ENCODE measurements at places on chromosomes 13 and 19.

DNA sequence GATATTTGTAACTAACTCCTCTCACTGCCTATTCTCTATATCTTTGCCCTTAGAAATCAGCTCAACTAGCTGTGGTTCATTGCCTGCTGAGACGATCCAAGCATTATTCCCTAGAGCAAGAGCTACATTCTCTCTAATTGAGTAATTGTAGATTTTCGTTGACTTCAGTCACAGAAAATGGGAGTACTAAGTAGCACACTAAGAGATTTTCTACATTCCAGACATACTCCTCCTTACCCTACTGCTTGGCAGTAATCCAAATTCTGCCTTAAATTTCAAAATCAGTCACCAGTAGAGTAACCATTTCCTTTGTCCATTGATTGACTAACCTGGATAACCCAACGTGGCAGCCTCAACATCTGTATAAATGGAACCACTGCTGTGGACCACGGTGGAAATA, 1786.8 kb downstream of the SLITRK5 start:
- DNase-seq = peak; percentile 74

- DNase-seq = no peak
Measured at GRCh38 chr19:6020972-6021805, 43.2 kb upstream of the RANBP3 start.

- DNase-seq = peak; percentile 22
Measured at GRCh38 chr13:64782466-64782865, 2447.7 kb downstream of the PCDH9 start.

DNA sequence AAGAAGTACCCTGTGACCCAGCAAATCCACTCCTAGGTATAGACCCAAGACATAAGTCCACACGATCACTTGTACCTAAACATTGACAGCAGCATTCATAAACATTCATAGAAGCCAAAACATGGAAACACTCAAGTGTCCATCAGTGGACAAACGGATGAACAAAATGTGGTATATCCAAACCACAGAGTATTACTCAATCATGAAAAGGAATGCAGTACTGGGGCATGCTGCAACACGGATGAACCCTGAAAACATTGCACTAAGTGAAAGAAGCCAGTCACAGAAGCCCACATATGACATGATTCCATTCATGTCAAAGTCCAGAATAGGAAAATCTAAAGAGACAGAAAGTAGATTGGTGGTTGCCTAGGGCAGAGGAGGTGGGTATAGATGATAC, 22.8 kb upstream of the CCNE1 start:
- DNase-seq = no peak

DNA sequence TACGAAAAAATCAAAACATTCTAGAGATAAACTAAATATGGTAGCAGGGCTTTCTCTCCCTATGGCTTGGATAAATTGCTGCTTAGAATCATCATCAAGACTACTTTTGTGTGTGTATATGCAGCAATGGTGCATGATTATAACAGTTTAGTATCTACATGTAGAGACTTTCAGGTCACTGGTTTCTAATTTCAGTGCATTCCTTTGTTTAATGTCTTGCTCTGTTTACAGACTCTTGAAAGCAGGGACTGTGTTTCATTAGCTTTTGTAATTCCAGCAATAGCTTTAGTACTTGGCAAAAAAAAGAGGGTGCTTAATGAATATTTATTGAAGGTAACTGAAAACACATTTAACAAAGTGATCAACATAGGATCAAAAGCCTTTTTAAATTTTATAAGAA, 420.7 kb downstream of the PCDH9 start:
- no peak for DNase-seq

DNA sequence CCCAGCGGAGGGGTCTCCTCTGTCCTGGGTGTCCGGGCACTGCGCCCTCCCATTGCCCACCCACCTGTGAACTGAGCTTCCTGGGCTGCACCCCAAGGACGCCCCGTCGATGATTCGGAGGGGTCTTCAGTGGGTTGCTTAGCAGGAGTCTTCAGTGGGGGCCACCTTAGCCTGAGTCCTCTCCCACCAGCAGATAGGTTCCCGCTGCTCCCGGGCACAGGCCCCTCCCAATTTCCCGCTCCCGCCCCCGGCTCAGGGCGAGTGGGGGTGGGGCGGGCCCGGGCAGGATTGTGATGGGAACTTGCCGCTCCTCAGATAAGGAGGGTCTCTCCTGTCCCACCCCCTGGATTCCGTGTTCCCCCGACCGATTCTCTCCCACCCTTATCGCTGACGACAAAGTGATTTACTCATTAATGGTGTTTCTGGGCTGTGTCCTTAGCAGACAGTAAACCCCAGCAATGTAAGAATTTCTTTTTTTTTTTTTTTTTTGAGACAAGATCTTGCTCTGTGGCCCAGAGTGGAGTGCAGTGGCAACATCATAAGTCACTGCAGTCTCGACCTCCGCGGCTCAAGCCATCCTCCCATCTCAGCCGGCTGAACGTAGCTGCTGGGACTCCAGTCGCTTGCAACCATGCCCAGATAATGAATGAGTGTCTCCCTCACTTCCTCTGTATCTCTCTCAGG, 655 bp upstream of the S1PR5 start:
- DNase-seq = no peak

DNA sequence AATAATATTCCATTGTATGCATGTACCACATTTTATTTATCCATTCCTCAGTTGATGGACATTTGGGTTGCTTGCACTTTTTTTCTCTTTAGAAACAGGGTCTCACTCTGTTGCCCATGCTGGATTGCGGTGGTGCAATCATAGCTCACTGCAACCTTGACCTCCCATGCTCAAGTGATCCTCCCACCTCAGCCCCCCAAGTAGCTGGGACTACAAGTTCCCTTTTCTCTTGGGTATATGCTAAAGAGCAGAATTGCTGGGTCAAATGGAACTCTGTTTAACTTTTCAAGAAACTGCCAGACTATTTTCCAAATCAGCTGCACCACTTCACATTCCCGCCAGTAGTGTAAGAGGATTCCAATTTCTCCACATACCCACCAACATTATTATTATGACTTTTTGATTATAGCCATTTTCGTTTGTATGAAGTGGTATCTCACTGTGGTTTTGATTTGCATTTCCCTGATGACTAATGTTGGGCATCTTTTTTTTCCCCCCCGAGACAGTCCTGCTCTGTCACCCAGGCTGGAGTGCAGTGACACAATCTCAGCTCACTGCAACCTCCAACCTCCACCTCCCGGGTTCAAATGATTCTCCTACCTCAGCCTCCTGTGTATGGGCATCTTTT, 7.6 kb upstream of the IPO5 start:
- DNase-seq = peak; percentile 25

GRCh38 chr19:30036154-30037129, 94.4 kb downstream of the URI1 start:
- no peak for DNase-seq

DNA sequence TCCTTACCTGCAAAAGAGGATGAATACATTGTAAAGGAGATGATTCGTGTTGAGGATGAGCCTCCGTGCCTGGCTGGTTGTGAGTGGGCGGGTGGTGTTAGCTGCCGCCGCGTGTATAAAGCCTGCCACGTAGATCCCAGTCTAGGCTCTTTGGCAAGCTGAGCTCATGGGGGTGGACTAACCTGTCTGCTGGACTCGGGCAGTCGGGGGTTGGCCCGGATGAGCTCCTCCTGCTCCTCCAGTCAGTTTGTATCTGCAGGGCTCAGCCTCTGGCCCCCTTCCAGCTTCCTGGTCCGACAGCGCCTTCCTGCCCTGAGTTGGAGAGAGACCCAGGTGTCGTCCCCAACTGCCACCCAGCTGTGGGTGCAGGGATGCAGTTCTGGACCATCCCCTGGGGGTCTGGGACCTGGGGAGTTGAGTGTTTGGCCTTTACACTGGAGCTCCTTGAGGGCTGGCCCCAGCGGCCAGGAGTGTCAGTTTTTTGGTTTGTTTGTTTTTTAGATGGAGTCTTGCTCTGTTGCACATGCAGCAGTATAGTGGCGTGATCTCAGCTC, 20.9 kb downstream of the TECR start:
- peak; percentile 74 for DNase-seq

GRCh38 chr13:112969692-112970338, 801 bp downstream of the MCF2L start:
- DNase-seq = no peak

- no peak for DNase-seq
Measured at GRCh38 chr13:106306748-106307277, 228.6 kb downstream of the EFNB2 start.

DNA sequence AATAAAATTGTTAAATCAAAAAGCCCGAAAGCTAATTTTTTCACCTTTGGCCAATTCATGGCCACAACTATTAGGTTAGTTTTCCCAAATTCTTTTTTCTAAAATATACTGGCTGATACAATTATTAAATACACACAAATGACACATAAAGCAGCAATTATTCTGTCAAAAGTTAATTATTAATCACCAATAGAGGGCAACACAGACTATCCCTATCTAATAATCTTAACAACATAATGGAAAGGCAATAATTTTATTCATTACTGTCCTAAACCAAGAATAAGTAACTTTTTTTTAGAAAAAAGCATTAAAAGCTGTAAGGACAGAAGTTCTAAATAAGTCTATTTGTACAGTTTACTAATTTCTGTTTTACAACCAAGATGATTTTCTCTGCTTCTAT, 51.7 kb downstream of the KATNAL1 start:
- DNase-seq = no peak

GRCh38 chr13:113210833-113211232, 1.4 kb downstream of the CUL4A start:
- DNase-seq = no peak

DNA sequence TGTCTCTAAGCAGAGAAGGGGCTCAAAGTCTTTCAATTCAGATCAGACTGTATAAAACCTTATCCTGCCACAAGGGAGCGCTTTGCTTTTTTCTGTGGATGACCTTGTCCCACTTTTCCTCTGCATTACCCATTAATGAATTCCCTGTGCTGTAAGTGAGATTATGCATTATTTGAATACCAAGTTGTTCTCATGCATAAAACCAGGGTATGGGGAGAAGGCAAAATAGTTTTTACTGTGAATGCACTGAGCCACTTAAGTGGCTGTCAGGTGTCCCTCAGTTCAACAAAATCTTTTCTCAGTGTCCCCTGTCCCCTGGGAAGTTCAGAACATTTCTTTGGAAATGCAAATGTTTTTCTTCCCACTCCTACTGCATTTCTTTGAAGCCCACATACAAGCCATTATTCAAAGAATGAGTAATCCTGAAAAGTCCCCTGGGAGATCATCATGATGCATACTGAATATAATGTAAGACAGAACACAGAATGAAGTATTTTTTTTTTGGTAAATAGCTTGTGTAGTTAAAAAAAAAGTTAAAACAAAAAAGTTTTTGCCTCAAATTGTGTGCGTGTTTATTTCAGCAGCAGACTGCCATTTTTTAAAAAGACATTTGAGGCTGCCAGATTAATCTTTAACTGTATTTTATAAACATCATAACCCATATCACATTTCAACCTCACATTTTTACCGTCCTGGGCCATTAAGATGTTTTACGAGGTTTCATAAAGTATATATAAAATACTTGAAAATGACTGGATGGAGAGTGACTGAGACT, 506.7 kb upstream of the PCDH9 start:
- peak; percentile 68 for DNase-seq

DNA sequence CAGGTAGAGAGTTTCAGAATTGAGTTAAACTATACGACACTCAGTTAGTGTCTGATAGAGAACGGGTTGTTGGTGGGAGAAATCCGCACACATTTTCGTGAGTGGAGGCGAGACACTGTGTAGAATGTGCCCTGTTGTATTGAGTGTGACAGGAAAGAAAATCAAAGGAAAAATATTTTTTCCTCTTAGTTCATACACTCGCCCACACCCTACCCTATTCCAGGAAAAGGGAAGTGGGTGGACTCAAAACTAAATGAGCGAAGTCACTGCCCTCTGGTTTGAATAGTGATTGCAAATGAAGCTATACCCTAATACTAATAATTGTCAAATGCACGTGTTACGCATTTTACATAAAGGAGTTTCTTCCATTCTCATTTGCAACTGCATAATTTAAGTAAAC, 2.0 kb downstream of the ZNF347 start:
- no peak for DNase-seq

DNA sequence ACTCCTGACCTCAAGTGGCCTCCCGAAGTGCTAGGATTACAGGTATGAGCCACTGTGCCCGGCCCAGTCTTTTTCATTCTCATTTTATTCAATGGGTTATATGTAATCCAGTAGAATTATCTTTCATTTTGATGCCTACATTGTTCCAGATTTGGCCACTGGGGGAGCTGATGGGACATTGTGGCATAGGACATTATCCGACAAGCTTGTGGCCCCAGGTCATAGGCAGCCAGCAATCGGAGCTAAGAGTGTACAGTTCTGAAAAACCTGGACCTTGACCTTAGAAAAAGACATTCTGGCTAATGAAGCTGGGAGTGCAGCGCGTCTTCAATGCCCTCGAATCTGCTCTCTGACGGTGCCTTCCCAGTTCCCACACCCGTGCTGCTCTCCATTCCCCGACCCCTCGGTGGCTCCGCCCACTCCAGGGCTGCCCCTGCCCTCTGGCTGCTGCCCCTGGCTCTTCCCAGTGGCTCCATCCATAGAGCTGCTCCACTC, 108.7 kb downstream of the TEX29 start:
- DNase-seq = peak; percentile 61

DNA sequence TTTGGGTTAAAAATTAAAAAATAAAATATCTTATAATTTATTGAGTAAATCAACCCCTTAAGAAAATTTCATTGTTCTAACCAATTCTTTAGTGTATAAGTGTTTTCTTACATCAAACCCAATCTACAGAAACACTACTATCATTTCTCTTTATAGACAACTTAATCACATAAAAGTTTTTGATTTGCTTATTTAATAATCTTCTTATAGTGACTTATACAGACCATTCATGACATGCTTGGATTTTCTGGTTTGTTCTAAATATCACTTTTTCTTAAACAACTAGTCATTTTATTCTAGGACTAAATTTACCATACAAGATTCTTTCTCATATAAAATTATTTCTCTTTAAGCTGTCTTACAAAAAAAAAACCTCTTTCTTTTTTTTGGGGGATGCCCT, 27.3 kb upstream of the ZSCAN5A start:
- no peak for DNase-seq

GRCh38 chr13:43132257-43132656, 108.9 kb downstream of the DNAJC15 start:
- DNase-seq = peak; percentile 82

DNA sequence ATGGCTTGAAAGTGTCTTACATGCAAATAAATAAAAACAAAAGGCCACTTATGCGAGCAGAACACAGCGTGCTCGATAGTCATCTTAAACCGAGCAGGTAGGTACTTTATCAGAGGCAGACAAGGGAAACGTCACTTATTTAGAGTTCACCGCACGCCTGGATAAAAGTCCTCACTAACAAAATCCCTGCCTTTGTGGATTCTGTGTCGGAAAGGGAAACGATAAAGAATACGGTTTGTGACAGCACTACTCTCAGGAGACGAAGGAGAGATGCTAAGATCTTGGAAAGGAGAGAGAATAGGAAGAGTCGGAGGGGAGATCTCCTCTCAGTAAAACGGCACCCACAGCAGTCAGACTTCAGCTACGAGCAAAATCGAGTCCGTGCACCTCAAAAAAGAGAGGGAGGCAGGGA, 581 bp downstream of the RCBTB1 start:
- DNase-seq = no peak

DNA sequence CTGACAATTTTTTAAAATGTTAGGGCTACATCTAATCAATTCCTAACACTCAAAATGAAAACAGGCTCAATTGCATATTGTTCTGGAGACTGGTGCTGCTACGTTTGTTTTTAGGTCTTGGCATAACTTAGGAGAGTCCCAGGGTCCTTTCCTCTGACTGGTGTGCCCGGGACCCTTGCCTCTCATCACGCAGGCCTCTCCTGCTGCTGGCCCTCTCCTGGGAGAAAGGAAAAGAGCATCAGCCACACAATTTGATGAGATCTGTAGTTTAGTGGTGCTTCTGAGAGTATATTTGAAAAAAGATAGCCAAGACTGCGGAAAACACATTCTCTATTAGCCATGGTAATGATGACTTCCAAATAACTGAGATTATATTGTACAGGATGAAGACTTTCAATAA, 380.0 kb downstream of the KLF12 start:
- DNase-seq = no peak
